ENCODE measurements at places on chromosomes 13 and 19.

- DNase-seq: no peak
These were observed 83.4 kb downstream of the GPC6 start for GRCh38 chr13:93309886-93310523.

DNA sequence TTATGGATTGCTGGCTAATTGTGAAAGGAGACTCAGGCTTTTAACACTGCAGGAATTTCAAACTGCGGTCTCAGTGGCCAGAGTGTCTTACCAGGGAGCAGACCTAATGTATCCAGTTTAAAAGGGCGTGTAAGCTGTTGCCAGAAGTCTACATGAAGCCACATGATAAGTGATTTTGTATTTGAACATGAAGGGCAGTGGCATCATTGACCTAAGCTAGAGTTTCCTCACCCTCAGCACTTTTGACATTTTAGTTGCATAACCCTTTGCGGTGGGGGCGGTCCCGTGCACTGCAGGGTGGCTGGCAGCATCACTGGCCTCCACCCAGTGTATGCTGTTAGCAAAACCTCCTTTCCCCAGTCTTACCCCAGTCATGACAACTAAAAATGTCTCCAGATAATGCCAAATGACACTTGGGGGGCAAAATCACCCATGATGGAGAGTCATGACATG is 23.7 kb upstream of the GPR18 start:
- DNase-seq: peak; percentile 42

- DNase-seq: no peak
These were observed 326.0 kb downstream of the GPC6 start for GRCh38 chr13:93552596-93552995.

DNA sequence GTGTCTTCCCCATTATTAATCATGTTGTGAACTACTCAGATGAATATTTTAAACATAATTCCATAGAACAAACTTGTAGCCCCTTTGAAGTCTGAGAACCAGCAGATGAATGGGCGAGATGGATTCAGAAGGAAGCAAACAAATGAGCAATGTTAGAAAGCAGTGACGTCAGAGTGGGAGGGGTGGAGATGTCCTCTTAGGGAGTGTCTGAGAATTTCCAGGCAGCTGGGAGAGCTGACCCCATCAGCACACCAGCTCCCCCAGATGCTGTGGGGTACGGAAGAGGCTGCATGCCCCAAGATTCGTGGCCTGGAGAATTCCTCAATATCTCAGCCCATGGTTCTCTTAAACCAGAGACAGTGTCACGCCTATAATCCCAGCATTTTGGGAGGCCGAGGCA is 68.6 kb downstream of the DPF1 start:
- DNase-seq: no peak

DNA sequence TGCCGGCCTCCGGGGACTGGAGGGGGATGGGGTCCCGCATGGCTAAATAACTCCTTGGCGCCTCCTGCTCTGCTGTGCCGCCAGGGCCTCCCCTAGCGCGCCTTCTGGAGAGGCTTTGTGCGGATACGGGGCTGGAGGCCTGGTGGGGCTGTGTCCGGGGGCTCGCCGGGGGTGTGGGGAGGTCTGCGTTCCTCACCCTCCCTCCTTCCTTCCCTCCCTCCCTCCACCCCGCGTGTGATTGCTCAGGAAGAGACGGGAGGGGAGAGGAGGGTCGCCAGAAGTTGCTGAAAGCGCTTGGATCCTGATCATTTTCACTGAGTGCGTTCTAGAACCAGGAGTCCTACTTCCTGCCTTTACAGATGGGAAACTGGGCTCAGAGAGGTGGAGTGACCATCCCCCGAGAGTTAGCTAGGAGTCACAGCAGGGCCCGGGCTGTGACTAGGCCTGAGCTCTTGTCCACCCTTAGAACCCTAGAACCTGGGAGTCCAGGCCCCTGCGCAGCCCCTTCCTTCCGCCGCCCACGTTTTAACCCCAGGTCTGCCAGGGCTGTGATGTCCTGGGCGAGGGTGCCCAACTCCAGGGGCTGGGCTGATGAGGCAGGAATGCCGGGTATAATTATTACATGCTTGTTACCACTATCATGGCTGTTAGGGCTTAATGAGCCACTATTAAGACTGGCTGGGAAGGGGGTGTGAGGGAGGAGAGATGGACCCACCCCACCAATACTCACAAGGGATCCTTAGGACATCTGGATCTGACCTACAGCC is 782 bp upstream of the JUND start:
- no peak for DNase-seq

DNA sequence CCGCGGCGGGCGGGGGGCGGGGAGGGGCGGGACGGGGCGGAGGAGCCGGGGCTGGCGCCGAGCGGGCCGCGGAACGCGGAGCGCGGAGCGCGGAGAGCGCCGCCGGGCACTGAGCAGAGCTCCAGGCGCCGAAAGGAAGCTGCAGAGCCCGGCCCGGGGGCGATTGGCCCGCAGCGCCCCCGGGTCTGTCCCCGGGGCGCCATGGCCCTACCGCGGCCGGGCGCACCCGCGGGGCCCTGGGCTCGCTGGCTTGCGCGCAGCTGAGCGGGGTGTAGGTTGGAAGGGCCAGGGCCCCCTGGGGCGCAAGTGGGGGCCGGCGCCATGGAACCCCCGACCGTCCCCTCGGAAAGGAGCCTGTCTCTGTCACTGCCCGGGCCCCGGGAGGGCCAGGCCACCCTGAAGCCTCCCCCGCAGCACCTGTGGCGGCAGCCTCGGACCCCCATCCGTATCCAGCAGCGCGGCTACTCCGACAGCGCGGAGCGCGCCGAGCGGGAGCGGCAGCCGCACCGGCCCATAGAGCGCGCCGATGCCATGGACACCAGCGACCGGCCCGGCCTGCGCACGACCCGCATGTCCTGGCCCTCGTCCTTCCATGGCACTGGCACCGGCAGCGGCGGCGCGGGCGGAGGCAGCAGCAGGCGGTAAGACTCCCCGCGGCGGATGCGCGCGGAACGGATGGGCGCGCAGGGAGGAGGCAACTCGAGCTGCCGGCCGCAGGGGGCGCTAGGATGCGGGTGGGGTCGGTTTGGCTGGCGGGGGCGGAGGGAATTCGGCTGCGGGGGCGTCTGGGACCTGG is at the start of gene PDE4A:
Gene PDE4A, plus strand, starts transcription at position 95 of the 796 bp plus-strand sequence. Its CDS starts 227 bp downstream, at position 322.
- no peak for DNase-seq

DNA sequence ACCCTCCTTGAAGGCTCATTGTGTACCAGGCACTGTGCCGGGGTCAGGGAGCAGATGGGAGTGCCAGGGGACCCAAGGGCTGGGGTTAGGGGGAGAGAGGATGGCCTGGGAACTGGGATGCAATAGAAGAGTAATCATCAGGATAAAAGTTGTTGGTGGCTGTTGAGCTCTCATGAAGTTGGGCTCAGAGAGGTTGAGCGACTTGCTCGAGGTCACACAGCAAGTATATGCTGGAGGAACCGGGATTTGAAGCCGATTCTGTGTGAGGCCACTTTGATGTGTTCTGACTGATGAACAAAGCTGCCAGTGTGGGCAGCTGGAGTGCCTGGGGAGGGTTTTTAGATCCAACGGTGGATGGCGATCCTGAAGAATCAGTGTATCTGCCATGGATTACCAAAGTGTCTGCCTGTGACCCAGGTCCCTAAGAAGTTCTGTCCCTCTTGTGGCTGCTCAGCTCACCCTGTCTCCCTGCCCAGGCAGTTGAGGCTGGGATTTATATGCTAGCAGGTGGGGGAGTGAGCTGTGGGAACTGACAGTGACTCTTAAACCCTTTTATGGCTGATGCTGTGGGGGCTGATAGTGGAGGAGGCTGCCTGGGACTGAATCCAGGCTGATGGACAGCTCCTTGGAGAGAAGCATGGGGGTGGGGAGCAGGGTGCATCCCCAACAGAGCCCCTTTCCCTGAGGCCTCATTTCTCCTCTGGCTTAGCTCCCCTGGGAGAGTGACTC is 8.3 kb downstream of the ARHGEF18 start:
- no peak for DNase-seq

- DNase-seq: no peak
These were observed 187.5 kb upstream of the GPC6 start for GRCh38 chr13:93039131-93039530.

GRCh38 chr19:13153569-13154240 is 3.5 kb downstream of the IER2 start:
- DNase-seq: no peak
